ENCODE measurements at places on chromosomes 3 and 15.
A peak's percentile ranks its signal among the peaks of the same experiment; 100 is the strongest.

GRCh38 chr15:52427804-52428203 lies 100.9 kb downstream of the MYO5A start:
- no peak for DNase-seq

GRCh38 chr15:81516012-81516411 lies 142.0 kb upstream of the TMC3 start:
- DNase-seq = no peak

DNA sequence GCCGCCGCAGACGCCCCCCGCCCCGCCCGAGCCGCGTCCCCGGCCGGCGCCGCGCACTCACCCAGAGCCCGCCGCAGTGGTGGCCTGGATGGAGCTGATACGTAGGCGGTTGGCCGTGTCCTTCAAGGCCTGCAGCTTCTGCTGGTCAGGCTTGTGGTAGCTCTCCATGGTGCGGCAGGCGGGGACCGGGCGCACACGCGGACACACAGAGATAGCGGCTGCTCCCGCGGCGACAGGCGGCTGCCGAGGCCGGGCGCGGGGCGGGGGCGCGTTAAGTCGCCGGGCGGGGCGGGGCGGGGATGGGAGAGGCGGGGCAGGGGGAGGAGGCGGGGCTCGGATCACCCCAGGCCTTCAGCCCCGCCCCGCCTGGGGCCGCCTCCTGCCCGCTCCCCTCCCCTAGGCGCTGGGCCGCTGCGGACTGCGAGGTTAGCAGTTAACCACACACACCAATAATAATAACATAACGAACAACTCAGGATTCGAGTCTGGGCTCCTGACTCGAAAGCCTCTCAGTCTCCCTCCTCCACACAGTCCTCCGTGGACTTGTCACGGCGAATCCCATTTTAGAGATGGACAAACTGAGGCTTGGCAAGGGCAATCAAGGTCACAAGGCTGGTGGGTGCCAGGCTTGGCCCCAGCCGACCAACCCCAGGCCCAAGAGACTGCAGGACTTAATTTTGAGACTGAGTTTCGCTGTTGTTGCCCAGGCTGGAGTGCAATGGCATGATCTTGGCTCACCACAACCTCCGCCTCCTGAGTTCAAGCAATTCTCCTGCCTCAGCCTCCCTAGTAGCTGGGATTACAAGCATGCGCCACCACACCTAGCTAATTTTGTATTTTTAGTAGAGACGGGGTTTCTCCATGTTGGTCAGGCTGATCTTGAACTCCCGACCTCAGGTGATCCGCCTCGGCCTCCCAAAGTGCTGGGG lies at the start of gene TKT:
Gene TKT (minus strand): TSS at position 248 of the 929 bp plus-strand sequence. CDS start 80 bp downstream, at position 168.
- DNase-seq = peak; percentile 66

DNA sequence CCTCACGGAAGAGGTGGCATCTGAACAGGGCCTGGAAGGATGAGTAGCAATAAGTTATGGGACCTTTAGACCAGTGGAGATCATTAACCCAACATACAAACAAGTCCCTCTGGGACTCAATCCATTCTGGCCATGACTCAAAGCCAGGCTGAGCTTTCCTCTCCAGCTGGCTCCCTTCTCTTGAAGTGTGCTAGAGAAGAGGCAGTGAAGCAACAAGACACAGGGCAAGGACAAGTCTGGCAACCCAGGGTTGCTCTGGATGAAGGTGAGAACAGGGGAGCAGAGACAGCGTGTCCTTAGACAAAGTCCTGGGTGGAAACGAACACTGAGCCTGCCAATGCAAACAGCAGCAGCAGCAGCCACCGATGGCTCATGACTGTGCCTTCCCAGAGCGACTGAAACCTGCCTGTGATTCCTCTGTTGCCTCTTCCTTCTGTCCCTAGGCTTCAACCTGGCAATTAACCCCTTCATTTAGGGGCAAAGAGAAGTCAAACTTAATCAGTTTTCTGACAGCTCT lies 86.8 kb downstream of the BDH1 start:
- no peak for DNase-seq

DNA sequence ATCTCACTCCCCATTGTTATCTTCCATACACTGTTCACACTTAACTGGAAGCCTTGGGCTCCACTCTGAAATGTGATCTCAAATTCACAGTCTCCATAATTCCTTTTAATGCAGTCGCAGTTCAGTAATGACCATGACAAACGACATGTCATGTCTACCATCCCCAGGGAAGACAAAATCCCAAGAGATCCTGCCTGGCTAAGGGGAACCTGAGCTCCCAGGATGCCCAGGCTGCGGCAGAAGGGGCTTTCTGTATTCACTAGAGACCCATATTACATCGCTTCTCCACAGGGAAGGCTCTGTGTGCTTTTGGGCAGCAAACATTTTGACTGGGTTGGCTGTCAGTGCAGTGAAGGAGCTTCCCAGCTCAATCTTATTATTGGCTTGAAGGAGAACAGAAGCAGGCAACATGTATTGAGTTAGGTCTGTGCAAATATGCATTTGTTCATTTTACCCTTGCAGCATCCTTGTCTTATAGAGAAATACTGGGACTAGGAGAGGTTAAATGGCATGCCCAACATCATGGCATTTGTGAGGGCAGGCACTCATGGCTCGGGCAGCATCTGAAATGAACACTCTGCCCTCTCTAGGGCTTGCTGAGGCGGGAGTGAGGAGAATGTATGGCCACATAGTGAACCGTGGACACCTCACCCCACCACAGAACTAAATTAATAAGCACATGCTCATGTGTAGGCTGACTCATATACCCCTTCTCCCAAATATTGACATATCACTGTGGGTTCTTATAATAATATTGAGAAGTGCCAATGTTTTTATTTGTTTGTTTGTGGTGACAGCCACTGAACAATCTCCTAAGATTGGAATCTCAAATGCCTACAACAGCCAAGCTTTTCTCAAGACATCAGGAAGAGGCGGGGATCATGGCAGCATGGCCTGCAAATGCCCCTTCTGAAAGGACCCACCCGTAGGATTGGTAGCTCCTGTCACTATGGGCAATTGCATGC lies 141.6 kb upstream of the FOXB1 start:
- DNase-seq = no peak

DNA sequence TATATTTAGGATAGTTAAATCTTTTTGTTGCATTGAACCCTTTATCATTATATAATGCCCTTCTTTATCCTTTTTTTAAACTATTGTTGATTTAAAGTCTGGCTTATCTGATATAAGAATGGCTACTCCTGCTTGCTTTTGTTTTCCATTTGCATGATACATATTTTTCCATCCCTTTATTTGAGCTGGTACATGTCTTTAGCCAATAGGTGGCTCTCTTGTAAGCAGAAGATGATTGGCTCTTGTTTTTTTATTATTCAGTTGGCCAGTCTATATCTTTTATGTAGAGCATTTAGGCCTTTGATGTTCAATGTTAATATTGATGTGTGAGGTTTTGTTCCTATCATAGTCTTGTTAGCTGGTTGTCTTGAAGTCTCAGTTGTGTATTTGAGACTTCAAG lies 99.5 kb upstream of the MCTP2 start:
- no peak for DNase-seq

DNA sequence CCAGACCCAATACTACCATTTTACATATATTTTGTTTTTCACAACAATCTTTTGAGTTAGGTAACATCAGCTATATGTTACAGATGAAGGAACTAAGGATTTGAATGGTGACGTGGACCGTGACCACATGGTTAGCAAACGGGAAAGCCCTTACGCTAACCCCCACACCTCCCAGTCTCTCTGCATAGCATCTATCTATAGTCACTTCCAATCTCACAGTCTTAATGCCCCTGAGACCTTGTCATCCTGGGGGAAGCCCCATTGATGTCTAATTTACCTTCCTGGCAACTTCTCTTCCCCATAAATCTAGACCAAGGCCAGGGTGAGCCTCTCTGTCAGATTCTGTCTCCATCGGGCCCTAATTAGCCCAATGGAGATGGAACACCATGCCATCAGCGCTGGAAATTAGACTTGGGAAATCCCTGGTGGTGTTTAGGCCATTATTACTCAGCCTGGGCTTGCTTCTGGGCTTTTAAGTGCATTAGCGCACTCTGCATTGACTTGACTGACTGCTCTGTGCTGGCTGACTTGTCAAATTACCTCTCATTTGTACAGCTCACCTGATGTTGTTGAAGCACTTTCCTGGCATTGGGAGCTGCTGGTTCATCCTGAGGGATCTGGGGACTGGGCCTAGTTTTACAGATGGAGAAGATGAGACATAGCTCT lies 34.0 kb upstream of the SH3GL3 start:
- no peak for DNase-seq

DNA sequence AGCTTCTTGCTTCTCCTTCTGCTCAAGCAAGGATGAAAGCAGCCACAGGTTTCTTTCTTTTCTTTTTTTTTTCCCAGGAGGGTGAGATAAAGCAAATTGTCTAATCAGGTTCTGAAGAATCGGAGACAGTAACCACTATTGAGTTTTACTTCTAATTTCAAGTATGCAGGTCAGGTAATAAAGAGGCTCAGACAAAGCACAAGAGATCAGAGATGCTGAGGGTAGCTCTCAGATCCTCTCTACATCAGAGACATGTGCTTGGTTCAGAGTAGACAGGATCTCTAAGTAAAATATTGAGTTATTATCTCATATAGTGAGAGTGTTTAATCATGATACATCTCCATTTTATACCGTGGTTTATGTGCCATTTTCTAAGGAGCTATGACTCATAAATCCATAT lies 168.5 kb downstream of the NFKBIZ start:
- DNase-seq = no peak
